ENCODE measurements at places on chromosomes 5 and 9.

- DNase-seq = peak; percentile 84
Observed at GRCh38 chr9:34646211-34647083, at the start of gene GALT. TSS of gene GALT (plus strand) at chr9:34646675. CDS start at chr9:34646705, 30 bp downstream.

DNA sequence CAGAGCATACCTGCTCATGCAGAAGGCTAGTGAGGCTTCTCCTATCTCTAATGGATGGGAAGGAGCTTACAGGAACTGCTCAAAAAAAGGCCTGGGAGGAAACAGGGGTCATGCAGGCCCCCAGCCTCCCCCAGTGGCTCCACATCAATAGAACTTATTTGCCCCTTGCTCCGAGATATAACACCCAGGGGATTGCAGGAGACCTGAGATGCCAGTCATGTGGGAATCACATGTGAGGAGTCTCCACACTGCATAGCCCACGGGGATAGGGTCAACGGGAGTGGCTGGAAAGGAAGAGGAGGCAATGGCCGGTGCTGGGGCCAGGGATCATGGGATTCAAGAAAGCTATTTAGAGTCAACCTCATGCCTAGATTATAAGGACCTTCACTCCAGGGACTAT lies 76.2 kb downstream of the NRG2 start:
- no peak for DNase-seq

DNA sequence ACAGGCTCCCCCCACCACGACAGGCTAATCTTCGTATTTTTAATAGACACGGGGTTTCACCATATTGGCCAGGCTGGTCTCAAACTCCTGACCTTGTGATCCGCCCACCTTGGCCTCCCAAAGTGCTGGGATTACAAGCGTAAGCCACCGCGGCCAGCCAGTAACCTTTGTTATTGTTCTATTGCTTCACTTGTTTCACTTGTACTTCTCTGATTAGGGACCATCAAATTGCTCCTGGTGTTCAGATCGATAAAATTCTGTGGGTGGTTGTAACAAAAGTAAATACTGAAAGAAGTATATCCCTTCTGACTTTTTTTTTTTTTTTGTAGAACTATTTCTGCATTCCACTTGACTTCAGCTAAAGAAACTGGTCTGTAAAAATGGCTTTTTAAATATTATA lies 445.5 kb upstream of the CDH10 start:
- DNase-seq = no peak

- DNase-seq = no peak
Observed at GRCh38 chr5:175337680-175338079, 106.3 kb downstream of the DRD1 start.

- no peak for DNase-seq
Observed at GRCh38 chr9:111065414-111065813, 27.1 kb upstream of the LPAR1 start.

DNA sequence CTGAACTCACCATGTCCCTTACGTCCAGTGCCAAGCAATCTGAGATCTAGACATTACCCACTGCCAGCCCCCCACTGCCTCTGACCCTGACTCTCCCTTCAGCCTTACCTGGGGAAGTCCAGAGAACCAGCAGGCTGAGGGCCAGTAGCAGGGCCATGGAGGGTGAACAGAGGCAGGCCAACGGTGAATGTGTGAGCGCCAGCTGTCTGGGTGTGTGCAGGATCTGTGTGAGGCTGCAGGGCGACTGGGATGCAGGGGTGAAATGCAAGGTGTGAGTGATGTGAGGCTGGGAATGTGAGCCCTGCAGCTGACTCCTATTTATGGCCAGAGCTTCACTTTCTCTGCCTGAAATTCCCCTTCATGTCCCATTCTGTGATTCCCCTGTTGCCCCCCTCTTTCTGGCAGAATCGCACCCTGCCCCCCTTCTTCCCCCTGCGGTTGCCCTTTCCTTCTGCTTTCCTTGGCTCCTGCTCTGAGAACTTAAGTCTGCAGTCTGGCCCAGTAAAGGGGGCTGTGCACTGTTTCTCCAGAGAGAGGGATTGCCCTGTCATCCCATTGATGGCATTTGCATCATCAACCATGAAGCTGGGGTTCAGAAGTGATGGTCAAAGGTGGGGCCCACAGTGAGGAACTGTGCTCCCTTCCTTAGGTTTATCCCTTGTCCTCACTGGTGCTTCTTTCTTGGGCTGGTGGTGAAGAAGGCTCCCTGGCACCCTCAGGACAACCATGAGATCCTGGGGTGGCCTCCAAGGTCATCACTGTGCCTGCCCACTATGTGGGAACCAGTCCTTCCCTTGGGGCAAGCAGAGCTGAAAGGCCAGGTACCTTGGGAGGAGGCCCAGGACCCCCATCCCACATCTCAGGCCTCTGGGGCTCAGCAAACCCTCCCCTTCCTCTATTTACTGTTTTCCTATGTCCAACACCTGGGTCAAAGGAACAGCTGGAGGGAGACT lies at the start of gene CCL19:
Gene CCL19 (minus strand): TSS at position 294 of the 953 bp plus-strand sequence. CDS start 137 bp downstream, at position 157.
- DNase-seq = no peak

- no peak for DNase-seq
Observed at GRCh38 chr5:55173687-55174230, 782 bp upstream of the CDC20B start.

GRCh38 chr5:150298701-150299451 lies 3.8 kb downstream of the ARSI start:
- peak; percentile 95 for DNase-seq

- DNase-seq = no peak
Observed at GRCh38 chr5:1013238-1013947, 4.8 kb downstream of the NKD2 start.

DNA sequence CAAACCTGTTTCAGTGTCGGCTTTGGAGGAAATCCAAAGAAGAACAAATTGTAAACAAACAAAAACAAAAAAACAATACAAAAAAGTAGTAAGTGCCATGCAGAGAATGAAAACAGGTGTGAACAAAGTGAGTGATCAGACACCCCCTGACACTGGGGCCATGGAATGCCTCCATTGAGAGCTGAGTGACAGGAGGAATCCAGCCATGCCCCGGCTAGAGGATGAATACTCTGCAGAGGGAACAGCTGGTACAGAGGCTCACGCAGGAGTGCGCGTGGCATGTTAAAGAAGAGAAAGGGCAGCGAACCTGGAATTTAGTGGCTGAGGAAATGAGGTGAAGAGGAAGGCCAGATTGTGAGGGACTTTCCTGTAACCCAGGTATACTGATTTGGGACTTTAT lies 15.5 kb upstream of the CCNJL start:
- DNase-seq = no peak

- peak; percentile 28 for DNase-seq
Observed at GRCh38 chr9:94005272-94005901, 50.2 kb upstream of the BARX1 start.

DNA sequence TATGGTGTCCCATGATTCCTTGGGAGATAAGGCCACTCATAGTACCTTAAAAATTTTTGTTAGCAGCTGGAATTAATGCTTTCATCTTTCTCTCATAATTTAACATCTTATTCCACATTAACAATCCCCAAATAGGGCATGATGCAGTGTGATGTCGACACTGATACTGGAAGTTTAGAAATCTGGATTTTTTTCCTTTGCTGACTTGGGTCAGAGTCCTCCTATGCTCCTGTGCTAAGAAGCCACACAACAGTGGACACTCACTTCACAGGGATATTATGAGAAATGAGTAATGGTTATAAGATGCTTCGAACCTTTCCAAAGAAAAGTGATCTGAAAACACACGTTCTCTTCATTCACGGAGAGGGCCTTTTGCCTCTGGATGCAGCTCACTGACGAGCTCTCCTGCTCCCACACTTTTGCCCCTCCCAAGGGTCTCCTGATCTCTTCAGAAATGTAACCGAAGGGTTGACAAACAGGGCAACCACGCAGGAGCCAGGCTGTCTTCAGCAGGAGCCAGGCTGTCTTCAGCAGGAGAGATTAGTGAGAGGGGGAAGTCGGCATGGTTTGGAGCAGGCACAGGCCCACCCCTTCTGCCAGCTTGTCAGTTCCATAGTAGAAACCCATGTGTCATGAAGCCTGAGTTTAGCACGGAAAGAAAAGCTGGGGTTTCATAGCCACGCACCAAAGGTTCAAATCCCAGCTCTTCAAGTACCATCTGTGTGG lies 247.8 kb downstream of the AOPEP start:
- DNase-seq = no peak

- DNase-seq = no peak
Observed at GRCh38 chr5:44622331-44622730, 186.4 kb upstream of the MRPS30 start.

DNA sequence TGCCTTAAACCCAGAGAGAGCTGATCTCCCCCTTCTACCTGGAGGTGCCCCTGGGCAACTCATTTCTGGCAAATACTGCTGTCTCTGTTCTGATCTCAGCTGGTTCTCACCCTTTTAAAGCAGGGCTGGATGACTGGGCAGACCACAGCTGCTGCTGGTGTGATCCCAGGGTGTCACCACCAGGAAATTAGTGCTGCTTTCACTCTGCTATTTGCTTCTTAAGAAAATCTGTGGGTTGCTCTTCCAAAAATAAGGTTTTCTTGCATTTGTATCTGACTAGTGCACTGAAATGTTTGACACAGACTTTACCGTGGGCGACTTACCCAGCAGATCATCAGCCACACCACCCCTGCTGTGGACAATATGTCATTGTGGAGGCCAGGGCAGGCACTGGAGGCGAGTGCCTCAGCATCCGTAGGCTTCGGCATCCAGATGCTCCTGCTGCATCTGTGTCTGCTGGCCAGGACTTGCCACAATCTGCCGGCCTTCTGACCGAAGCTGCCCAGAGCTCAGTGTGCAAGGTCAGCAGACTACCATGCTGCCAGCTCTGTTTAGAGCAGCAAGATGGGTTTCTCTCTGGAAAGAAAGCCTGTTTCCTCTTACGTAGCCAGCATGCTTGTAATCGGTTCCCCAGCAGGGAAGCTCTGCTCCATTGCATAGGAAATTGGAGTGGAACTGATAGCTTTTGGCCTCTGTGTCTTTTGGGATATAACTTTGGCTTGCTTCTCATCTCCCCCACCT lies 13.6 kb downstream of the ARHGAP26 start:
- peak; percentile 21 for DNase-seq

- DNase-seq = no peak
Observed at GRCh38 chr5:66469684-66470083, 126.5 kb upstream of the MAST4 start.

DNA sequence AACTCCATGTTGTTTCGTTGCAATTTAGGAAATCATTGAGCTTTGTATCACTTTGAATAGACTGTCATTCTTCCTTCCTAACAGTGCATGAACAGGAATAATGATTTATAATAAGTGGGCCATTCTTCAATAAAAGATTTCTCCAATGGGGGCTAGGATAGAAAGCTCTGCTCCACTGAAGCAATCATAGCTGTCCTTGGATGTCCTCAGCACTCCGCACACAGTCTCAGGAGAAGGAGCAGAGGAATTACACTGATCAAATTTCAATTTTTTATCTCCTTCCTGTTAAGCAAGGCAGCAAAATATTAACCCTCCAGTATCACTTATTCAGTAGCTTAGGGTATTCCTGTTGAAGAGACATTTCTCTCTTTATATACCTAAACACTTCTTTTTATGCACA lies 532.7 kb upstream of the ST8SIA4 start:
- no peak for DNase-seq

All from iris pigment epithelial cell (primary cell).